ENCODE measurements at places on chromosomes 11 and 22.

GRCh38 chr11:19814421-19814820 lies 101.8 kb downstream of the NAV2 start:
- no peak for DNase-seq

GRCh38 chr11:15212876-15213275 lies 98.2 kb downstream of the INSC start:
- no peak for DNase-seq

- DNase-seq: no peak
These were observed 54.6 kb downstream of the ZBTB44 start for GRCh38 chr11:130260080-130260627.

DNA sequence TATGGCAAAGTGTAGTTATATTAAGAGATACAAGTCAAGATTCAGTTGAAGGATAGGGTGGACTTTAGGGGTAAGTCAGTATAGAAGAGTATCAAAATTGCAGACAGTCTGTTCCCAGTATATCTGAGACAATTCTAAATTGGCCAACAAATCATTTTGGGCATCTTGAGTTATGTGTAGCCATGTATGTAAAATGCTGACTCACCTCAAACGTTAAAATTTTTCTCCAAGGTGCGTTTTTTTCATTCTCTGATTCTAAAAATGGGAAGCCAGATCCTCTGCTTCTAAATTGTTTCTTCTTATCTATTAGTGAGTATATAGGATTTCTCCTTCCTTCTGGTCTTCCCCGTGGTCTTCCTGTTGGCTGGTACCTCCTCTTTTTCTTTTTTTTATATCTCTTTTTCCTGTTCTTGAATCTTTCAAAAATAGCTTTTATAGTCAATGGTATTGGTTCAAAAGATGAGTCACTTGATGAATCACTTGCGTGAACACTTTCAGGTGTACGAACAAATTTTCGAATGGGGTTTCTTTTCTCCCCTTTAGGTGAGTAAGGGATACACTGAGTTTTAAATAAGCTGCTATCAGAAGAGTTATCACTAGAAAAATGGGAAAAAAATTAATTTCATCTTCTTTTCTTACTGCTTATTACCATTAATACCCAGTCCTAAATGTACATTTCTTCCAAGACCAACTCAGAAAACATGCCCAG lies 3.2 kb downstream of the TAF1D start:
- no peak for DNase-seq

- peak; percentile 88 for DNase-seq
These were observed 1.1 kb upstream of the CD6 start for GRCh38 chr11:60970369-60970774.

DNA sequence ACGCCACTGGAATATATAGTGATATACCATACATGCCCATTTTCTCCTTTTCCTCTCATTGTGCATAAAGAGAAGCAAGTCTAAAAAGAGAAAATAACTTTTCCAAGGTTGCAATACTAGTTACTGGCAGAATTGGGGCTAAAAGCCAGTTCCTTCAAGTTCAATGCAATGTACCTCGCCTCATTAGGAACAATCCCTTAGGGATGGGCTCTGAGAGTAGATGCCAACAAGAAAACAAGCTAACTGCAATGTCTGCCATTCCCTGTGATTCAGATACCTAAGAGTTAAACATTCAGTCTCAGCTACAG lies 114.3 kb downstream of the RBFOX2 start:
- DNase-seq: no peak

DNA sequence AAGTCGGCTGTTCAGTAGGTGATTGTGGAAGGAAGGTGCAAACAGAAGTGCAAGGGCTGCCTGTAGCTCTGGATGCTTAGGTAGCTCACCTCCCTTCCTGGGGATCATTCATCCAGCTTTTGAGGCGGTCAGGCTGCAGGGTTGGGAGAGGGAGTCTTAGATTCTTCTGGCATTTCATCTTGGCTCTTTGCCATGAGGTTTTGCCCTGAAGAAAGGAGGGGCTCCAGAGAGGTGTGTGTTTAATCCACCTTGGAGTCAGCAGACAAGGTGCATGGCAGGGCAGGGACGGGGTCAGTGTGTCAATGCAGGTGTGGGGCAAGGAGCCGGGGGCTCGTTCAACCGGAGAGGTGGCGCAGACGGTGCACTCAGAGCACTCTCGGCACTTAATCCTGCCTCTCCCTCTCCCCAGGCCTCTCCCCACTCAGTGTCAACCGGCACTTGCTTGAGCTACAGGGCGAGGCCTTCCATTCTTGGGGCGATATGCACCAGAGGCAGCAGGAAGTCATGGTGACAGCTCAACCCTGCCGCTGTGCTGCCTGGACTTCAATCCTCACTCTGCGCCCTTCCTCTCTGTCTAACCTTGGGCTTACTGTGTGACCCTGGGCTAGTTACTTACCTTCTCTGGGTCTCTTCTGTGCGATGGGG lies 7.2 kb downstream of the ADAMTS15 start:
- no peak for DNase-seq

DNA sequence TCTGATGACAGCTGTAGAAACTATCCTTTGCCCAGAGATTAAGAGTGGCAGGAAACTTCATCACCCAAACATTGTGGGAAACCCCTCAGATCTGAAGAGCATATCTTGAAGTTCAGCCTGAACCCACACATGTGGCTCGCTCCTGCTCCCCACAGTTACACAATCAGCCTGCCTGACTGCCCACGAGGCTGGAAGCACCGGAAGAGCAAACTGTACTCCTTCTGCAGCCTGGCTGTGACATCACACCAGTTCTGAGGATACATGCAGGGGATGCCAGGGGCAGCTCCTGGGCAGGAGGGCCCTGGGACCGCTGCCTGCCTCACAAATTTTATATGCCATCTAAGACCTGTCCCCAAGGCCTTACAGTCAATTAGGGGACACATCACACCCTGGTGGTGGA lies 444.4 kb downstream of the BUD13 start:
- DNase-seq: no peak

DNA sequence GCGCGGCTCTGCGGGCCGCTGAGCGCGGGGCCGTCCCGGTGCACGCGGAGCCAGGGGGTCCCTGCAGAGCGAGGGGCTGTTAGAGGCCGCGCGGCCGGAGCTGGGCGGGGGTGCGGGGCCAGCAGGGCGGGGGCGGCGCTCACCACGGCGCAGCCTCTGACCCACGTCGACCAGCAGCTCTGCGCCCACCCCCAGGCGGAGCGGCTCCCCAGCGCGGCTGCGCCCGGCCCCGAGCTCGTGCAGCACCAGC lies 385 bp upstream of the SCO2 start:
- DNase-seq: no peak

GRCh38 chr11:130407978-130408377 lies 20.4 kb downstream of the ADAMTS8 start:
- no peak for DNase-seq

DNA sequence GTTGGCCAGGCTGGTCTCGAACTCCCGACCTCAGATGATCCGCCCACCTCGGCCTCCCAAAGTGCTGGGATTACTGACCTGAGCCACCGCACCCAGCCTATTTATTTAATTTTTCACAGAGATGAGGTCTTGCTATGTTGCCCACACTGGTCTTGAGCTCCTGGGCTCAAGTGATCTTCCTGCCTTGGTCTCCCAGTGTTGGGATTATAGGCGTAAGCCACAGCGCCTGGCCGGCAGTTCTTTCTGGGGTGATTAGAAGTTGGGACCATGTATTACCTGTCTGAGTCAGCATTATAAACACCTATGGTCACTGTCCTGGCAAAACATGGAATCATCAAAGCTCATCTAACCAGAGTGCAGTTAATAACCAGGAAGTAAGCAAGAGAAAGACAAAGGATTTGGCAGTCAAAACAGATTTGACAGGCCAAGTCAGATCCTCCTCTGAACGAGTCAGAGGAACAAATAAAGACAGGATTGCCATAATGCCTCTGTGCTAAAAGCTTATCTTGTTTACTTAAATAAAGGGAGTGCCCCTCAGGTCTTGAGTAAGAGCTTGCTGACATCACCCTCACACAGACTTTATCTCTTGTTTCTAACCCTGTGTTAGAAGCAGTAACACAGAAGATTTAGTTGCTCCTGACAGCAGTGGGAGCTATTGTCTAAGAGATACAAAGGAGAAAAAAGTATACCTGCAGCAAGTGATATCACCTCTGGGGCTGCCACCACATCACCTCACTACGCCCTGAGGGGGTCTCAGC lies 3.7 kb downstream of the SERPIND1 start:
- DNase-seq: no peak

- DNase-seq: no peak
These were observed 219.0 kb downstream of the CASP12 start for GRCh38 chr11:104679258-104679657.

- DNase-seq: no peak
These were observed 43.3 kb upstream of the ADORA2A start for GRCh38 chr22:24384131-24384530.
